ENCODE measurements at places on chromosomes 1 and 21.

DNA sequence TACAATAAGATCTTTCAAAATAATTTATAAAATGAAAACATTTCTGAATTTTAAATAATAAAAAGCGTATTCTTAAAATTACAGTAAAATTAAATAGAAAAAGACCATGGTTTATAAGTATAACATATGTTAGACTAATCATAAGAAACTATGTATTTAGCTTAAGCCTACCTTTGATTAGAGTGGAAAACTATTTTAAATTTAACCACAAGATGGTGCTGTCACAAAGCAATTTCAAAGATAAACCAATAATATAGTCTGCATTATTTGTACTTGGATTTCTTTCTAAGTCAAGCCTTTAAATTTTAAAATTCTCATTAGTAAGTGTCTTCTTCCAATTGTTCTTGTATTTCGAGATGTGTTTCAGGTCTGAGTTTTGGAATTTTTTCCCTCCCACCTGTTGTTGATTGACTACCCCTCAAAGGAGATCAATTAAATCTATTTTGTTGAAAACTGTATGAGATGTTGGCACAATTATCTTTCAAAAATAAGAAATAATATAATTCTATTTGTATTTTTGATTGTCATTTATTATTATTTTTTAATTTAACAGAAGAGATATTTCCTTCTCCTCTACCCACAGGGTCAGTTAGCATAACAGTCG, 459.8 kb downstream of the KCNT2 start:
- peak; percentile 10 for DNase-seq

DNA sequence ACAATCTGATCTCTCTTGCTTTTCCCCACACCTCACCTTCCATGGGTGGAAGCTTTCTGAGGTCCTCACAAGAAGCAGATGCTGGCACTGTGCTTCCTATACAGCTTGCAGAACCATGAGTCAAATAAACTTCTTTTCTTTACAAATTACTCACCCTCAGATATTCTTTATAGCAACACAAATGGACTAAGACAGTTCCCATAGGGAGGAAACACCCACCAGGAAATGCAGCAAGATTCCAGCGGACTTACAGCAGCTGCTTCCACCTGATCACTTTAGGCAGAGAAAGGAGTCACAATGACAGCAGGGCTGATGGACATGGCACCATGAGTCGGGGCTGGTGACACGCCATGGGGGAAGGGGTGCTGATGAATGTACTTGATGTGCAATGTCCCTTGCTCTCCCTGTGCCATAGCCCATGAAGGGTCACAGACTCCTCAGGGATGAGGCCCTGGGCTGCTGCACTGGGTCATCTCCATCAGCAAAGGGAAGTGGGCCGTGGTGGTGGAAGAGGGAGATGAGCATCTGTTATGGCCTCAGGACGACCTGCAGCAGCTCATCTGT, 53.9 kb downstream of the PRSS38 start:
- DNase-seq = no peak

DNA sequence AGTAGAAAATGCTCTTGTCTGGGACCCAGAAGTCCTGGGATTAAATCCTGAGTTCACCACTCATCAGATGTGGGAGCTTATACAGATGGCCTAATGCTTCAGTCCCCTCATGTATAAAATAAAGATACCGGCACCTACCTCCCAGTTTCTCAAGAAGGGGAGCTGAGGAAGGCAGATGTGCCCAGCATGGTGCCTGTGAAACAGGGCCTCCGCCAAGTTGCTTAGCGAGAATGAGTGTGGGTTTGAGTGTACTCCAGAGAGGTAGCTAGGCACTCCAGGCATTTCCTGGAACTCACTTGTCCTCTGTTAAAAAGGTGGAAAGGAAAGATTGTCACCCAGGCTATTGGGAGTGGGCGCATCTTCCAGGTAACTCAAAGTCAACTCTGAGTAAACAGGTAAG, 37.8 kb downstream of the IER5 start:
- no peak for DNase-seq

- DNase-seq = no peak
These were observed 37.1 kb upstream of the GADD45A start for GRCh38 chr1:67647814-67648358.

- no peak for DNase-seq
These were observed 117.7 kb upstream of the ETS2 start for GRCh38 chr21:38688068-38688467.

GRCh38 chr1:155910621-155911121, 478 bp downstream of the RIT1 start:
- DNase-seq = peak; percentile 59

- DNase-seq = no peak
These were observed 286.6 kb downstream of the COL11A1 start for GRCh38 chr1:102821707-102822106.

GRCh38 chr1:230158415-230159291, 91.6 kb downstream of the GALNT2 start:
- no peak for DNase-seq

DNA sequence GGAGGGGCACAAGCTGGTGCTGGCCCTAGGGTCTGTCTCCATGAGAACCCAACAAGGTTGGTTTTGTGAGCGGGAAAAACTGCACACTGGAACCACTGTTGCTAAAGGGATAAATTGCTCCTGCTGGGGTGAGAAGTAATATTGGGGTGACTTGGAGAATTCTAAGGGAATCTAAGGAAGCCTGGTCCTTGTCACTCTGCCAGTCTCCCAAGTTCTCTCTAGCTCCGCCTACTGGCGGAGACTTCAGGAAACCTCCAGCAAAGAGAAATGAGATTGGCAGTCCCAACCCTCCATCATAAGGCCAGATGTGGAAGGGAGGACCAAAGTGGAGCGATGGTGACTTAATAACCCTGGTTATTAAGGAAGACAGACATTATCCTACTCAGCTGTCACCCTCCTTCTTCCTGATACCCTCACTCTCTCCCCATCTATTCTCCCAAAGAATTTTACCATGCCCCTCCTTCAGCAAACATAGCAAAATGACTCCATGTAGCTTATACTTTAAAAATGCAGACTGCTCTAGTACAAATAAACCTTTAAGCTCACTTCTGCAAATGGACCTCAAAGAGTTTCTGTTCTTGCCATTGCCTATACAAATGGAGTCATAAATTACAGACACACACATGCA, 2.7 kb downstream of the LCE1F start:
- DNase-seq = peak; percentile 48

DNA sequence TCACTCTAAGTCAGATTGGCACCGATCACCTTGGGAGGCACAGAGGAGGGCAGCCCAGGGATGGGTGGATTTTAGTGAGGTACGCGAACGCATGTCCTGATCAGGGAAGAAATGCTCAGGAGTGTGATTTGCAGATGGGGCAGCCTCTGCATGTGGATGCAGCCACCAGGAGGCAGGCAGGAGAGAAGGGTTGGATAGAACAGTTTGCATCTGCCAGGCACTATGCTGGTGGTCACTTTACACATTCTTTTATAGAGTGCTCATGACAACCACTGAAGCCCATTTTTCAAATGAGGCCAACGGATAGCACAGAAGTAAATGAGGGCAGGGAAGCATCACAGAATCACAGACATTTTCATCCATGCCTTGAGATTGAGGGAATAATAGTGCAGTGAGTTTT, 5.7 kb downstream of the LAMB3 start:
- DNase-seq = peak; percentile 23

- peak; percentile 68 for DNase-seq
These were observed 7.1 kb downstream of the FNDC7 start for GRCh38 chr1:108719656-108720435.

GRCh38 chr1:34885405-34886247, 26.1 kb upstream of the SMIM12 start:
- DNase-seq = no peak

GRCh38 chr1:170714163-170714562, 50.2 kb downstream of the PRRX1 start:
- no peak for DNase-seq

DNA sequence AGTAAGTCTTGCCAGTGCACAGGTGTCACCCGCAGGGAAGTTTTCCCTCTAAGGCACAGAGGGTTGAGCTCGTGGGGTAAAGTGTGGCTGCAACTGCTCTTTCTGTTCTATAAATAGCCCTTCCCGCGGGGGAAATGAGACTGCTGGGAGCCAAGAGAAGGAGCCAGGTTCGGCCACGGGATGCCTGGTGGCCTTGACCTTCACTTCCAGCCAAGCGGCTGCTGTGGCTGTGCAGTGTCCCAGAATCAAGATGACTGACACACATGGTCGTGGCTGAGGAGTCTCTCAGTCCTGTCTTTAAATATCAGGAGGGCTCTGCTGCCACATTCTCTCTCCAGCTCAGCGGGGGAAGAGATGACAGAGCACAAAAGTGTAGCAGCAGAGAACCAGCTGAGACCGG, 154.1 kb upstream of the VAMP3 start:
- no peak for DNase-seq

- DNase-seq = no peak
These were observed 13.5 kb downstream of the BCAR3 start for GRCh38 chr1:93668121-93668520.

GRCh38 chr1:99657213-99658030, 11.5 kb downstream of the PALMD start:
- DNase-seq = no peak

DNA sequence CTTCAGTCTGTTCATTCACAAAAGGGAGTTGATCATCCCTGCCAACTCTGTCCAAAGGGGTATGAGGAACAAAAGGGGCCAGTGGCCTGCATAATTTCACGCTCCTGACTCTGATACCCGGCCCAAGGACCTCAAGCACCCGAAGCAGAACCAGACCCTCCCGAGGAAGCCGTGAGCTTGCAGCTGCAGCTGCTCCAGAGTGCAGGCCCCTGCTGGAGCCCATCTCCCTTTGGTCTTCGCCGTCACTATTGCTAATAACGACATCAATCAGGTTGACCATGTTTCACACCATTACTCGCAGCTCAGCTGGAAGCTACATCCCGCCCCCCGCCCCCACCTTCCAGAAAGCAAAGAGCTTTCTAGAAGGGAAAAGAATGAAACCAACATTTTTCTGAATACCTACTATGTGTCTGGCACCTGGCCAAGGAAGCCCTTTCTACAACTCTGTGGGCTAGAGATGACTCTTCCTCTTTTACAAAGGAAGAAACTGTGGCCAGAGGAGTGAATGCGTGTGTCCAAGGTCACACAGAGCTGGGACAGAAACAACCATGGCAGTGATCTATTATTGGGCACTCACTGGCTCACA, 5.5 kb downstream of the NKAIN1 start:
- DNase-seq = no peak

- DNase-seq = no peak
These were observed 291.6 kb downstream of the PTBP2 start for GRCh38 chr1:97013136-97013535.

DNA sequence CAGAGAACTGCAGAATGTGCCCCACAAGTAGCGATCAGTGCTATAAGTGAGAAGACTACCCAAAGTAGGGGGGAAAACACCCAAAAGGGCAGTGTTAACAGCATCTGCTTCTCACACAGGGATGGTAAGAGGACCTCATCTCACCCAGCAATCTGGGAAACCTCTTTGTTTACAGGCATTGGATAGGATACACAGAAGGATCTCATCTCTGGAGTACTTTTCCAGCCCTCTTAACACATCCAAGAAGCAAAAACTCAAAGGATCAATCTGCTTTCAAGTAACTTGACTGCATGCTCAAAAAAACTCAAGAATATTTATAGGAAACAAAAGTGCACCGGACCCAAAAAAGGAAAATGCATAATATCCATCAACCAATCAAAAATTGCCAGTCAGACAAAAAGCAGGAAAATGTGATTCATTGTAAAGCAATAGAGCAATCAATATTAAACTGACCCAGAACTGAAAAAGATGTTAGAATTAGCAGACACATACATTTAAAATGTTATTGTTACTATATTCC, 311.0 kb upstream of the CXADR start:
- no peak for DNase-seq

GRCh38 chr1:179445593-179445992, 79.8 kb downstream of the AXDND1 start:
- DNase-seq = no peak

DNA sequence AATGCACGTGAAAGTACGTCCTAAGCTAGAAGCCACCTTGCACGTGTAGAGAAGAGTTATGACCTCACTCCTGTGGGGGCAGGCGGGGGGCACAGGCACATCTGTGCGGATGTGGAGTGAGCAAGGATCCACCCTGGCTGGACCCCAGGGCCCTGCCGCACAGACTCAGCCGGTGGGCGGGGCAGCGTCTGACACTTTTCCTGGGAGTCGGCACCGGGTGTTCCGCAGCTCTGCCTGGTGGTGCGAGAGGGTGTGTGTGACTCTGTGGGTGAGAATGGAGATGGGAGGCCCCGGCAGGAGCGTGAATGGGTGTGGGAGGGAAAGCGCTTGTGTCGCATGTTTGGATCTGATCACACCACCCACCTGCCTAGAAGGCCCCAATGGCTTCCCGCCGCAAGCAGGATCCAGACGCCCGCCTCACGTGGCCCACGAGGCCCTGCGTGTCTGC, 29.5 kb downstream of the RAP1GAP start:
- DNase-seq = no peak

GRCh38 chr1:32106663-32107275, 1.1 kb upstream of the KPNA6 start:
- no peak for DNase-seq

GRCh38 chr21:45320261-45321025, 32.7 kb upstream of the POFUT2 start:
- DNase-seq = no peak

DNA sequence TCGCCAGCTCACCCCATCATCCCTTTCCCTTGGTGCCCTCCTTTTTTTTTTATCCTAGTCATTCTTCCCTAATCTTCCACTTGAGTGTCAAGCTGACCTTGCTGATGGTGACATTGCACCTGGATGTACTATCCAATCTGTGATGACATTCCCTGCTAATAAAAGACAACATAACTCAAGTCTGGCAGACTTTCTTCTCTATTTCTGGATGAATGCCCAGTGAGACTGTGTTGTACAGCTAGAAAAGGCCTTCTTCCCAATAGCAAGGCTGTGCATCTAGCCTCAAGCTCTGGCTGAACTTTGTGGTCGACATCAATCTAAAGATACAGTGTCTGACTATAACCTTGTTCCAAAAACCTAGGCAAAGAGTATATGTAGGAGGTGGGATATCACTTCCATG, 6.4 kb downstream of the IL24 start:
- DNase-seq = no peak

DNA sequence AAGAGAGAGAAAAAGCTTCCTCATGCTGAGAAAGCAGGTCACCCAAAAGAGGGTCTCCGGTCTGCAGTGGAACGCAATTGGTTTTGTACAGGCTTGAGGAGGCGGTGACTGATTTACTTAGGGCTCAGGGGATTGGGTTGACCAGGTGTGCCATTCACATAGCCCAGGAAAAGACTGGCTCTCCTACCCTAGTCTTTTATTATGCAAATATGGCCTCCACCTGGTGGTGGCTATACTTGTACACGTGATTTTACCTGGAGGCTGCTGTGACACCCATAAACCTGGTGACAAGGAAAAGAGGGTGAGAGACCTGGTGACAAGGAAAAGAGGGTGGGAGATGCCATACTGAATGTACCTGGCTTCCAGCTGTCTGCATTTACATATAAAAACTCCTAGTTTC, 49.9 kb downstream of the DNTTIP2 start:
- DNase-seq = no peak

GRCh38 chr1:174797398-174797797, 202.3 kb upstream of the CACYBP start:
- no peak for DNase-seq

DNA sequence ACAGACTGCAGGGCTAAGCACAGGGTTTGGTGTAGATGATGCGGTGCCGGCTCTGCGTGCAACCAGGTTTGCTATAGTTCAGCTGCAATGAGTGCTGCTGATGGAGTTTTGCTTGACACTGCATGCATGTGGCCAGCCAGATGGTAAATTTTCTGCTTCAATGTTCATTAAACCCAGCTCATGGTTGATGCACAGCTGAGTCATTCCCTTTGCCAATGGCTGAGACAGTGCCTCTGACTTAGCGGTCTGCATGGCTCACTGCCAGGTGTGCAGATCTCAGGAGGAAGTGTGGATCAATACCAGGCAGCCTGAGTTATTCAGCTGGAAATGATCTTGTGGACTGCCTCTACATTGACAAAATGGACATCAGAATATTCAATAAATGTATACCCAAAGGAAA, 172.7 kb upstream of the ZP4 start:
- DNase-seq = peak; percentile 2

All from A549 (cell line).